ENCODE measurements at places on chromosomes 1 and 21.

- DNase-seq: no peak
These were observed 28.0 kb upstream of the EVA1B start for GRCh38 chr1:36351227-36351977.

GRCh38 chr1:61604684-61605083 lies 120.3 kb downstream of the TM2D1 start:
- DNase-seq: no peak

DNA sequence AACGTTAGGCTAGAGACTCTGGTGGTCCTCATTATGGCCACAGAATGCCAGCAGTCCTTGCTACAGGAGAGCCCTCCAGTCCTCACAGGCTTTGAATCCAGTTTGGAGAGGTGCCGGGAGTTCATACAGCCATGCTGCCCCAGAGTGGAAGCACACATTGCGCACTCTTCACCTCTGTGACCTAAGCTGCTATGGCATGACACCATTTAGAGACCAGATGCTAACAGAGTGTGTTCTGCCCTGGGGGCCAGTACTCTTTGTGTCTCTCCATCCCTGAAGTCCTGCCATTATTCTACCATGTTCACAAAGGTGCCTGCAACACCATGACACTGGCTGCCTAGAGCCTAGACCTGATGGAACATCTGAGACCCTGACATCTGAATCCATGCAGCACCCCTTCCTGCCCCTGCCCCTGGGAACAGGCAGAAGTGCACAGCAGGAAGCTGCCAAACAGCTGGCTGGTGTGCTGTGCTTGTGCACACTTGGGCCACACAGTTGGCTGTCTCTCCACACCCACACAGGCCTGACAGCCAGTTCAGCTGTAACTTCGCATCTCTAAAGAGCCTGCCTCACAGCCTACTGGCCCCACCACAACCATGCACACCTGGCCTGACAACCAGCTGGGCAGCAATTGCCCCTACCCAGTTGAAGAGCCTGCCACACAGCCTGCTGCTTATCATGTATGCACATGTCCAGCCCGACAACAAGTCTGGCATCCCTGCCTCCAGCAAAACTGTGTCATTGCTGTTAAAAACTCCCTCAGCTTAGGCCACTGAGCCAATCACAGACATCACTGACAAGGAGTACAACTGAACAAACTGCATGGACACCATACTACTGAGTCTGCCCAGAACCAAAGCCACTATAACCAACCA lies 49.1 kb downstream of the MCOLN2 start:
- DNase-seq: no peak

DNA sequence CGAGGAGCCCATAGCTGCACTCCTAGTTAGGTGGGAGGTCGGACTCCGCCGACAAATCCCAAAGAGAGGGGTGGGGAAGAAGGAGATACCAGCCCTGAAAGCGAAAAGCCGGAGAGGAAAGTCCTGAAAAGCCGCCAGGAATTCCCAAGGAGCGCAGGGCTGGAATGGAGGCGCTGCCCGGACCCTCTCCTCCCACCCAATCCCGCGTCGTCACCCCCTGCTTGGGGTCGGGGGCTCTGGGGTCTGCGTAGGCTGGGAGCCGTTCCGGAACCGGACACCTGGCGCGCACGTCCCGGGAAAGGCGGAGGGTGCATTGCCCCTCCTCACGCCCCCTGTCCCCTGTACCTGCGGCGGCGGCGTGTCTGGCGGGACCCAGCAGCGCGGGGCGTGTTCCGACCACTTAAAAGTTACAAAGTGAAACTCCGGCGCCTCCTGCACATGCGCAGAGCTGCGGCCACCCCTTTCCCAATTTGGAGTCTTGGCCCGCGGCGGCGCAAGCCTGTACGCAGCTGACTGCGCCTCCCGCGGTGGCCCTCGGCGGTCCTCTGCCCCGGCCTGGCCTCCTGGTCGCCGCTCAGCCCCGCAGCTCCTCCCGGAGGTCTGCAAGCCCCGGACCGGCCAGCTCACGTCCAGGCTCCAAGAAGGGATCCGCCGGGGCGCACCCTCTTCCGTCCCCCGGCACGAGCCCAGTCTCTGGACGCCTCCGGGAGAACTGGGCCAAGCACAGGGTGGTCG lies at the start of gene TMEM63A:
TMEM63A (minus strand) TSS at position 422 of the 735 bp plus-strand sequence. CDS start 4,800 bp downstream, outside the sequence.
- DNase-seq: peak; percentile 20

DNA sequence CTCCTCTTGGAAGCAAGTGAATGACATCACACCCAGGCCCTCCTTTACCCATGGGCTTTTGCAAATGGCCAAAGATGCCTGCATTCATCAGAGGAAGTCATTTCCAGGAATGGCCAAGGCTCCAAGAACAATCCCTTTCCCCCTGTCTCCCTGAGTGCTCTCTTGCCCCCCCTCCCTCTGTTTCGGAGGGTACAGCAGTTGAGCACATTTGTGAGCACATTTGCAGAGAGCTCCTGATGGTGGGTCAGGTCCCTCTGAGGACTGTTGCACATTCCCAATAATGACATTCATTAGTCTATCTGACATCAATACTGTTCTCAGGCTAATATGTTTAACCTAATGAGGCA lies 113.4 kb downstream of the MATN1 start:
- DNase-seq: no peak

DNA sequence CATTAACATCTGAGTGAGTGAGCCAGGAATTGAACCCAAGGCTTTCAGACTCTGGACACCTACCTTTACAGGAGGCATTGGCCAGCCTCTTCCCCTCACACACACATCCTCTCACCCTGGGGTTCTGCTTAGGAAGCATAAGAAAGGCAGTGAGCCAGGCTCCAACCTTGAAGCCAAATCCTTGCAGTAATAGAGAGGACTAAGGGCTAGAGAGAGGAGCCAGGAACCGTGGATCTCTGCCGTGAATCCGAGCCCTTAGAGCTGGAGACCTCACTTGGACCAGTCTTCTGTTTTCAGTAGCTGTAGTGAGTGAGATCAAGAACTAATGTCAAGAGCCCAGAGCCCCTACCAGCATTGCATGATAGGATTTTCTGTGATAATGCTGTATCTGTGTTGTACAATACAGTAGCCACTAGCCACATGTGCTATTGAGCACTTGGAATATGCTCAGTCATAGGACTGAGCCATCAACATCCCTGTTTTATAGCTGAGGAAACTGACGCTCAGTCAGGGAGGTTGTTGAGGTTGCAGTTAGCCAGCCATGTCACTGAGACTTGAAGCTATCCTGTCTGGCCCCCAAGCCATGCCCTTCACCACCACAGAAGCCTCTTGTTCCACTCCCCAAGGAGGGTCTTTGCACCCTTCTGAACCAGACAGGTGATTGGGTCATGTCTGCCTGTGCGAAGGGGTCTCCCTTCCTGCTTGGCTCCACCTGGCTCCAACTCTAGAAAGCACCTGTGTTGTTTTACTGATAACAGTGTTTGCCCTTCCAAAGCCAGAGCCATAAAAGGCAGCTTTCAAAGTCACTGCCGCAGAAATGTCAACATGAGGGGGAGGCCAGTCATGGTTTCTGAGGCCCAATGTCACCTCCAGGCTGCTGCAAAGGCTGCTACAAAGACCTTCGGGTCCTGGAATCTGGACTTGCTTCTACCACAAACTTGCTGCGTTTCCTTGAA lies 101.1 kb upstream of the JUN start:
- DNase-seq: no peak

DNA sequence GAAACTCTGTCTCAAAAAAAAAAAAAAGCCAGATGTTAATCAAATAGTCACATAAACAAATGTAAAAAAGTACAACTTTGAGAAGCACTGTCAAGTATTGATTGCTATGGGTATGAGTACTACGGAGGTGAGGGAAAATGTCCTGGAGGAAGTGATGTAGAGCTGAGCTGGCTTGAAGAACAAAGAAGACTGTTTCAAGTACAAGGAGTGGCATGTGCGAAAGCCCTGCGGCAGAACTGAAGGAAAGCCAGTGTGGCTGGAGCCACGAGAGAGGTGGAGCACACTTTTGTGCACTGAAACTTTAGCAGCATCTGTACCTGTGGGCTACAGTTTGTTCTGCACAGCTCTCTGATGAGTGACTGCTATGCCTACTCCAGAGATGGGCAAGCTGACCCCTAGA lies 5.4 kb upstream of the RPS6KA1 start:
- no peak for DNase-seq

GRCh38 chr1:67838180-67838910 lies 5.1 kb upstream of the GNG12 start:
- peak; percentile 75 for DNase-seq

- DNase-seq: no peak
These were observed 42.4 kb downstream of the GLIS1 start for GRCh38 chr1:53696571-53696970.

GRCh38 chr1:96643519-96643918 lies 78.1 kb upstream of the PTBP2 start:
- no peak for DNase-seq

DNA sequence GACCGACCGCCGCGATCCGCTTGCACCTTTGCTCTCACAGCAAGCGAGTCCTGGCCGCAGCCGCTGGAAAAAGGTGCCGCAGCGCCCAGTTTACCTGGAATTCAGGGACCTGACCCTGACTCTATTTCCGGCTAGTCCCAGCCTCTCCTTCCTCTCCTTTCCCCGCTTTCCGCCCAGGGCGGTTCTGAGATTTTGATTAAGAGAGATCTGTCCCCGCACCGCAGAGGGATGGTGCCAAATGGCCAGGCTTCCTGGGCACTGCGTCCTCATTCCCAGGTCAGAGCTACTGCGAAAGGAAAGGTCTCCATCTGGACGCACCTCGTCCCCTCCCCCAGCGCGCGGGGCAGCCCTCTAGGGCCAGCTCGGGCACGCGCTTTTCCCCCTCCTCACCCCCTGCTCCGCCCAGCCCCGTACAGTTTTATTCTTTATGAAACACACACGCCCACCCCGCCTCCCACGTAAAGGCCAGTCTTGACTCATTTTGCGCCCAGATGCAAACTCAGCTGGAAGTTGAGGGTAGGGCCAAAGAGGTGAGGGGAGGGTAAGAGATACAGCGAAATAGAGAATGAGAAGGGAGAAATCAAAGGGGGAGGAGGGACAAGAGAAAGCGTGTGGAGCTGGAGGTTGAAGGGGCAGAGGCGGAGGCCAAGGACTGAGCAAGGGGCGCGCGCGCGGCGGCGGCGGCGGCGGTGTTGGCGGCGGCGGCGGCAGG lies 411.8 kb upstream of the ESRRG start:
- peak; percentile 37 for DNase-seq

- no peak for DNase-seq
These were observed 81.9 kb downstream of the FGGY start for GRCh38 chr1:59378621-59379370.

- DNase-seq: no peak
These were observed 492.2 kb upstream of the PKN2 start for GRCh38 chr1:88191917-88192316.

DNA sequence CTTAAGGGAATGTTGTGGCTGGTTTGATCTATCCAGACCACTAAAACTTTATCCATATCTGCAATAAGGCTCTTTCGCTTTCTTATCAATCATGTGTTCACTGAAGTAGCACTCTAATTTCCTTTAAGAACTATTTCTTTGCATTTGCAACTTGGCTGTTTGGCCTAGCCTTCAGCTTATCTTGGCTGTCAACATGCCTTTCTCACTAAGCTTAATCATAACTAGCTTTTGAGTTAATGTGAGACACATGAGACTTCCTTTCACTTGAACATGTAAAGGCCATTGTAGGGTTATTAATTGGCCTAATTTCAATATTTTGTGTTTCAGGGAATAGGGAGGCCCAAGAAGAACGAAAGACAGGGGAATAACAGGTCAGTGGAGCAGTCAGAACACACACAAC lies 124.7 kb downstream of the TNFSF18 start:
- no peak for DNase-seq

DNA sequence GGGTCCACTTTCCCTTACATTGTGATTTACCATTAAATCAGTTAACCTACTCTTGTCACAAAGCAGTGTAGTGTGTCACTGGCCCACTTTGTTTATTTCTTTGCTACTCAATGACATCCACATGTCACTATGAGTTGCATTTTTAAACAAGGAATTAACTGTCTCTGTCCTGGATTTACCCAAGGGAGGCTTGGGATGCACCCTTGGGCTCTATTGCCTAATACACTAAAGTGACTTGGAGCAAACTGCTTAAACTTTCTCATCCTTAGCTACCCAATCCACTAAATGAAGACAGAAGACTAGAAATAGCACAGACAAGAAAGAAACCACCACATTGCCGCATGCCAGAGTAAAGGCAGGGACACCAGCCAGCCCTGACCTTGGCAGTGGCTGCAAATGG lies 136.2 kb upstream of the TIAM1 start:
- no peak for DNase-seq

GRCh38 chr1:168752171-168752832 lies 23.3 kb upstream of the DPT start:
- no peak for DNase-seq

- DNase-seq: no peak
These were observed 25.2 kb downstream of the EXOC8 start for GRCh38 chr1:231312432-231312788.

- DNase-seq: no peak
These were observed 11.3 kb upstream of the TMEM201 start for GRCh38 chr1:9577423-9577822.

- no peak for DNase-seq
These were observed 17.0 kb downstream of the MKNK1 start for GRCh38 chr1:46587069-46587468.

DNA sequence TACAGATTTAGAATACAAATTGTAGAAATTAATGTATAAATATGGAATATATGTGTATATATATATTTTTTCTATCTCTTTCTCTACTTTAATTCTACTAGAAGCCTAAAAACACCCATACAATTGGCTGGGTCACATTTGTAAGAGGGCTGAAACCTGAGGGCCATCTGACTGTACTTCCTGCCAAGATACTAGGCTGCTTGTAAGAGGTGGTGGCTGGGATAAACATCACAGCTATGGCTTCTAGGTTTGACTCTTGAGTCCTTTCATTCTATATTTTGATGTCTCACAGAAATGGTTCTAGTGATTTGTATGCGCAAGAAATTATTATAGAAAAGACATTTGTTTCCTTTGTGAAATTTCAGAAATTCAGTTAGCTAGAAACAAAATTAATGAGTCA lies 1155.2 kb upstream of the B3GALT2 start:
- no peak for DNase-seq

DNA sequence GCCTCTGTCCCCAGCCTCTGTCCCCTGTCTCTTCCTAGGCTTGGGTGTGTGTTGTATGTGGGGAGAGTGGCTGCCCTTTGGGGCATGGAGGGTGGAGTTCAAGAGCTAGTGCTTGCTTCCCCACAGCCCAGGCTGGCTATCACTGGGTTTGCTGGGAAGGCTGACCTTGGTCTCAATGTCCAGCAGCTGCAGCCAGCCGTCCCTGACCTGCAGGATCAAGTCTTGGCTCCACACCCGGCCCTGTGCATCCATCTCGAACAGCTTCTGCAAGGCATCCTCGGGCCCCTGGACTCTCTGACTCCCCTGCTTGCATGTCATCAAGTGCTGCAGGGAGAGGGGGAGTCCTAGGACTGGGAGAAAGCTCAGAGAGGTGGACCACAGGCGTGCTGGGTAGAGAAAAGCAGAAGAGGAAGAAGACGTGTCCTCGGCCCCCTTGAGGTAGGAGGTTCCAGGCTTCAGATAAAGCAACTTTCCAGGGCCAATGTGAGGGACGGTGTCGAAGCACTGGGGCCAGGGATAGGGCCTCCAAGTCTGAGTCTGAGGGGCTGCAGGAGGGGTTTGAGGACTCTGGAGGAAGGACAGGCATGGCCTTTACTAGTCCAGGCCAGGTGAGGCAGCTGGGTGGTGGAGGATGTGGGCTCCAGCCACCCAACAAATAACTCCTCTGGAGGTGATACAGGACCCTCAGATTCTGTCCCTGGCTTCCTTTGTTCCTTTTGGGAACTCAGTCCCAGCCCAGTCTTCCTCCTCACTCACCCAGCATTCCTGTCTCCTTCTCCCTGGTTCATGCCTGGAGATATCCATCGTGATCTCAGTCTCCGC lies 4.0 kb downstream of the EPS8L3 start:
- no peak for DNase-seq

GRCh38 chr1:81547261-81547911 lies 253.3 kb upstream of the ADGRL2 start:
- no peak for DNase-seq
